ENCODE measurements at places on chromosomes 5 and 9.

DNA sequence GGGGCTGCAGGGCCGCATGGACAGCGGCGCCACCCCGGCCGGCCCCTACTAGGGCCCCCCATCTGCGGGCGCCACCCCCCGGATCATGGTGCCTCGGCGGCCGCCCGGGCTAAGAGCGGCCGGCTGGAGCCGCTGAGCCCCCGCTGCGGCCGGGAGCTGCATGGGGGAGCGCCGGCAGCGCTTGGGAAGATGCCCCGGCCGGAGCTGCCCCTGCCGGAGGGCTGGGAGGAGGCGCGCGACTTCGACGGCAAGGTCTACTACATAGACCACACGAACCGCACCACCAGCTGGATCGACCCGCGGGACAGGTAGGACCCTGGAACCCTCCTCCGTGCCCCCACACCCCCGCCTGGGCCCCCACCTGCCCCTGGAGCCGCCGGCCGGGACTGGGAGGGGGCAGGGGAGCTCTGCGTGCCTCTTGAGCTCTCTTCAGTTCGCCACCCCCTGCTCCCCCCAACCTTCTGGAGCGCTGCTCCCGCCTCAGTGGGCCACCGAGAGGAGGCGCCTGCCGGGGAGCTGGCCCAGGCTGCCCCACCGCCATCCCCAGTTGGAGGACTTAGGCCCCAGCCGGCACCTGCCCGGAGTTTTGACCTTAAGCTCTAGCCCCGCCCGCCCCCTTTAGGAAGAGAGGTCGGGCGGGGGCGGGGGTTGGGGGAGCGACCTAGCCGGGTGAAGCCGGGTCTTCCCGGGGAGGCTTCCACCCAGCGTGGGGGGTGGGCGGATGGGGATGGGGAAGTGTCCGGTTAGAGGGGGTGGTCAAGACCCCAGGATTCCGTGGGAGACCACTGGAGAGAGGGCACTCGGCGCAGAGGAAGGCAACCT, 730 bp downstream of the WWC1 start:
- DNase-seq = no peak

- DNase-seq = no peak
These were observed 92.9 kb downstream of the LRRC70 start for GRCh38 chr5:62671479-62671878.

DNA sequence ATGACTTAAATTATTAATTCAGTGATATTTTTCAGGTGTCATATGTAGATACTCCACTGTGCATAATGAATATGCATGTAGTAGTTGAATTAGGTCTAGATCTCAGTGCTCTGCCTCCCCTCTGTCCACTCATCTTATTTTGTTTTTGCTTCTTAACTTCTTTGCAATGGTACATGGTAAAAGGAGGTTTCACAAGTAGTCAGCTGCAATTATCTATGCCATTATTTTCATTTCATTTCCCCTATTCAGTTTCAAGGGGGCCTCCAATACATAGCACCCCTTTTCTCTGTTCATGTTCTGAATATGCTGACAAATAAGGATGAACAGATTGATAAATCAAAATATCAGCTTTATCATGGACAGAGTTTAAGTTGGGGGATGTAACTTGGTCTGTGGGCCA, 511.6 kb upstream of the ZNF608 start:
- DNase-seq = no peak

DNA sequence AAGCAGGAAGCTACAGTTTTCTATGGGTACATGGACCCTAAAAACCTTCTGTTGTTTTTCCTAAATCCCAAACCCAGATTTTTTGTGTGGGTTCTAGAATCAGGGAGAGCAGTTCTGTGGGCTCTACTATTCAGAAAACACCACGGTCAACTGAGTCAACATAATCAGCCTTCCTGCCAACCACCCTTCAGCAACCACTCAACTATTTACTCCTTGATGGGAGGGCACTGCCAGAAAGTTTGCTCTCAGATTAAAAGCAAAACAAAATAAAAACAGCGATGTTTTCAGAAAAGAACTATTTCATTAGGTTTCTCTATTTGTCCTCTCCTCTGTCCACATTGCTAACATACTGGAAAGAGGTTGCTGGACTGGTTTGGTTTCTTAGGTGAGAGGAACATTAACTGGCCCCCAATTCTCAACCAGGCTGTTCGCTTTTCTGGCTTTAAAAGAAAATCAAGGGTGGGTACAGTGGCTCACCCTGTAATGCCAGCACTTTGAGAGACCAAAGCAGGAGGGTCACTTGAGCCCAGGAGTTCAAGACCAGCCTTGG, 72.3 kb downstream of the GCNT1 start:
- no peak for DNase-seq

GRCh38 chr5:122035913-122036312, 42.1 kb downstream of the LOX start:
- no peak for DNase-seq

- no peak for DNase-seq
These were observed 13.8 kb downstream of the CNTRL start for GRCh38 chr9:121088576-121088975.

DNA sequence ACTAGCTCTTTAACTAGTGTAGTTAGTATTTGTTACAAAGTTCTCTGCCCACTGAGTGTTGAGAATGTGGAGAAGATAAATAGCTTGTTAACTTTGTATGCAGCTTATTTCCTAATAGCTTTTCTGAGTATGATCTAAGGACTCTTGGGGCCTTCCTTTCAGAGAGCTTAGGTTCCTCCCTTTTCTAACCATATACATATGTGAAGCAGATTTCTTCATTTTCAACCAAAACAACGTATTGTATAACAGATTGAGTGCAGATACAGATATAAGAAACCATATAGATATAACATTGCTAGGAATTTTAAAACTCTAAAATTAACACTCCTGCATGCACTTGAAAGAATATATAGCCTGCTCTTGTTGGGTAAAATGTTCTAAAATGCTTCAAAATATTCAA, 70.4 kb downstream of the SCAMP1 start:
- no peak for DNase-seq

DNA sequence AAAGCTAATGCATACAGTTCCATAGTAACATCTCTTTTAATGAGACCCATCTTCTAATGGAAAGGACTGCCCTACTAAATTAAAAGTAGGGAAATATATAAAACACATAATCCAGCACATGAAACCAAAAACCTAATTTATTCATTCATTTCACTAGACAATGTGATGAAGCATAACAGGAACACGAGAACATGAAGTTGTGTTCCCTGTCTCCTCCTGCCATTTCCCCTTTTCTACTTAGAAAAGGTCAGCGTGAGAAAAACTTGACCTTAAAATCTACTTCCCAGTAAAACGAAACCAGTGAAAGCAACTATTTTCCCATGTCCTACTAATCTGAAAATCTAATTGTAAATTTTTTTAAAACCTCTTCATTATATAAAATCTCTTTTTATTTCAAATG, 847.5 kb downstream of the TLE1 start:
- no peak for DNase-seq

- no peak for DNase-seq
These were observed 181.3 kb upstream of the ZNF608 start for GRCh38 chr5:124927735-124928134.

GRCh38 chr9:27787891-27788290, 214.6 kb upstream of the C9orf72 start:
- DNase-seq = no peak

DNA sequence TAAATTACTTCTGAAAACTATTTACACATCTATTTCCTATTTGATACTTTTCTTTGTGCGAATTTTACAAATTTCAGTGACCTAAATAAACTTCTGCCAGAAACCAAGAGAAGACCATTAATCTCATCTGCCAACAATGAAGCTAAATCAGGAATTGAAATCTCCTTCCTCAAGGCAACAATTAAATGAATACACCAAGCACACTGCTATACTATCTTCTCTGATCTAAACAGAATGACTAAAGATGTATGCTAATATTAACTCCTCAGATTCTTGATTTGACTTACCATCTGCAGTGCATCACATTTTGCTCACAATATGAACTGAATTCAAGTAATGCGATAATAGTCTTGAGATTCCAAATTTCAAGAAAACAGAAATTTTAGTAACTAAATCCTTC, 82.3 kb downstream of the CEP120 start:
- no peak for DNase-seq

DNA sequence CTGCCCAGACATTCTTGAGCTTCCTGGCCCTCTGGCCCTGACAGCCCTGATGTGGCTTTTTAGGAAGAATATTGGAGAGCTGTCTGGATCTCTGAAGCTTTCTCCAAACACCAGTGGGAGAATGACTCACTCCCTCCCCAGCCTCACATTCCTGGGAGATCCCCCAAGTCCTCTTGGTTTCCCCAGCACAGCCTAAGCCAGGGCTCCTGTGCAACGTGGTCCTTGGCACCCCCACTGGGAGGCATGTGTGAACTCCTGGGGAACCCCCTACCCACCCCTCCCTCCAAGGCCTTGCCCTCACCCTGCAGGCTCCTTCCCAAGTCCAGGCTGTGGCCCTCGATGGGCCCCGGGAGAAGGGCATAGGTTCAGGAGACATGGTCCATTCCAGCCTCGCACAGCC, 12.7 kb downstream of the GLIPR2 start:
- no peak for DNase-seq

DNA sequence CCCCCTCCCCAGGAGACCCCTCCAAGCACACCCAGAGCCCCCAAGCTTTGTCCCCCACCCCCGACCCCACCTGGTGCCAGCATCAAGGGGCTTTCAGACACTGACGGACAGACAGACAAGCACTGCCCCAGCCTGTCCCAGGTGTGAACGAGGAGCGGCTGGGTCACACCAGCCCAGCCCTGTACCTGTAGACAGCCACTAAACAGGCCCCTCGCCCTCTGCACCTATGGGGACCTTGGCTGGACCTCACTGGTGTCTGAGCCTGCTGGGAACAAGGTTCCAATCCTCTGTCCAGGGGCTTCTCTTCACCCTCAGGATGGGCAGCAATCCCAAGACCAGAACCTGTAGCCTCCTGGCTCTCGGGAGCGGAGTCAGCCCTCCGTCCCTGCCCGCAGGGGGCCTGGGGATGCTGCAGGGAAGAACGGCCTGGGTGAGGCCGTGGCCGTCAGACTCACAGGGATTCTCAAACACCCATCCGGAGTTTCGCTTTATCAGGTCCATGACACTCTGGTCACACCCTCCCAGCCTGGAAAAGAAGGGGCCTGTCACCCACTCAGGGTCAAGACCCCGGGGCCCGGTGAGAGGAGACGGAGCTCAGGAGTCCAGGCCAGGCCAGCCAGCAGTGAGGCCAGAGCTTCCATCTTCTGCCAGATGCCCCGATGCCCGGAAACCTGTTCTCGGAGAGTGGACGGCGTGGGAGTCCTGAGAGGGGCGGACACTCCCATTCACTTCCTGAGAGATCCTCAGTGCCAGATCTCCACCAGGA, 2.8 kb downstream of the LCN6 start:
- DNase-seq = no peak

DNA sequence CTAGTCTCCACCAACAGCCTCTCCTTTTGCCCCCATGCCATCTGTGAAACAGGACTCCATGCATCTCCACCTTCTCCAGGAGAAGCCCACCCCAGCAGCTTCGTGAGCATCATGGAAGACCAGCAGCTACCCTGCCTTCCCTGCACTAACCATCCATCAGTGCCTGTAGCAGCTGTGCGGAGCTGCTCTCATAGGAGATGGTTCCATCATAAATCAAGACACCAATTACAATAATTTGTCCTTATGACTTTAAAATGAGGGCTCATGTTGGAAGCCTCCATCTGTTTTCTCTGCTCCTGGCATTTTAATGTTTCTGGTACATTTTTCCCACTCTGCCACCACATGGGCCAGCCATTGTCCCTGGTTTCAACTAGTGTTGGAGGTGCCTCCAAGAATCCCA, 69.9 kb downstream of the FGF1 start:
- no peak for DNase-seq

- no peak for DNase-seq
These were observed 63.1 kb upstream of the RETREG1 start for GRCh38 chr5:16679863-16680262.

- no peak for DNase-seq
These were observed 60.9 kb downstream of the ANKRD55 start for GRCh38 chr5:56172241-56172640.

GRCh38 chr9:121814594-121814993, 163.2 kb downstream of the DAB2IP start:
- DNase-seq = no peak

DNA sequence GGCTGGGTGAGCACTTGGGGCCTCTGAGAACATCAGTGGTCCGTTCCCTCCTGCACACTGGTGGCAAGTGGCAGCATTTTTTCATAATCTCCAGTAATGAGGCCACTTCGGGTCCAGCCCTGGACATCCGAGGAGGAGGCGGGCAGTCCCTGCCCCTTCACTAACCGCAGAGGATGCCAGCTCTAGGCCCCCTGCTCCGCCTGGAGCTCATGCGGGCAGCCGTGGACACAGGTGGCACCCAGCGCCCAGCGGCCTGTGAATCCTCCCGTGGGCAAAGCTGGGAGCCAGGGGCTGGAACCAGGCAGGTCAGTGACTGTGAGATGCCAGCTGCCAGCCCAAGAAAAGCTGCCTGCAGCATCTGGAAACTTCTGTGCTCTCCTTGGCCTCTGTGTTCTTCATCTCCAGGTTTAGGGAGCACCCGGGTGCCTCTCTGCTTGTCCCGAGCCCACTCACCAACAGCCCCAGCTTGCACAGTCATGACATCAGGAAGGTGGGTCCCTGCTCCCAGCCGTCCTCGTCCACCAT, 92.4 kb downstream of the KCNT1 start:
- DNase-seq = no peak

DNA sequence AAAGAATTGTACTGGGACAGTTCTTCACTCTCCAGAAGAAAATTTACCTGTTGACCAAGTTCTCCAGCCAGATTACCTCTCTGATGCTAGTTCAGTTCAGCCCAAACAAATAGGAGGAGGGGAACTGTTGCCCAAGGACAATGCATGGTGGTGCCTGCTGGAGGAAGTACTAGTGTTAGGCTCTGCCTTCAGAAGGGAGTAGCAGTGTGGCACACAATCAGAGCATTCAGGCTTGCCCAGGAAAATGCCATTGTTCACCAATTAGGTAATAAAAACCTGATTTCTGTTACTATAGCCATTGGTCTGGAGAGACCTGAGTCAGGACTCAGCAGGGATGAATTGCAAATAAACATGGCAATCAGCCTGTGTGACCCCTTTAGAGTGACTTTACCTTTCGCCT, 720.8 kb upstream of the ZNF608 start:
- DNase-seq = no peak

DNA sequence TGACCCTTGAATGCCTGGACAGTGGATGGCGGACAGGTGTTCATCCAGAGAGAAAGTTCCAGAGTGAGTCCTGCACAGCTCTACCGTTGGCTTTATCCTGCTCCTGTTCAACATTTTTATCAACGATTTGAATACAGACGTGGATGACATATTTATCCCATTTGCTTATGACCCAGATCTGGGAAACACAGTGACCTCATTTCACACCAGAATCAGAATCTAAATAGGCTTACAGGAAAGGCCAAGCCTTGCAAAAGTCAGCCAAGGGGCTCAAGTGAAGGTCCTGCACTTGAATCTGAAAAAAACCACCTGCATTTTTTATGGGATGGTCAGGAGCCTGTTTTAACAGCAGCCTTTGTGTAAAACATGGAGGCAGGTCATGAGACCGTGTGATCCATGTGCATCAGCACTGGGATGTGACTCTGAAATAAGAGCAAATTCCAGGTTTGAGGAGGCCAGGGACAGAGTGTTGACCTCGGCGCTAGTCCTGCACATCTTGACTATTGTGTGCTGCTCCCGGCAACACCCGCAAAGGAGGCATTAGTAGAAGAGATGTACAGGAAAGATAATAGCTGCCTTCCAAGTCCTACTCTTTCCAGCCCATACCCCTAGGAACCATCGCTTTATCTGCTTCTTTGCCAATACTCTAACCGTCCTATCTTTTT, 18.5 kb downstream of the PDZD2 start:
- no peak for DNase-seq
